GM23248 (cell line): ENCODE measurements at places on chromosomes 12 and 14. TPM values are rescaled to one million over a fixed set of nuclear protein-coding genes. Genes with fewer than 3 reads are reported as not detected.

The TAMALIN gene
- 2.2 and 5.9 TPM in 2 replicates for total RNA-seq

The LRRK2 gene
- total RNA-seq = 7.0 and 17.1 TPM in 2 replicates

The TAS2R20 gene
- 1.8 and 2.5 TPM in 2 replicates for total RNA-seq

The FOXM1 gene
- total RNA-seq = 12.4 and 23.9 TPM in 2 replicates

The BIN2 gene
- not detected in 2 replicates for total RNA-seq

The FMNL3 gene
- 24.0 and 32.9 TPM in 2 replicates for total RNA-seq

The PCBP2 gene
- 143 TPM in 2 replicates for total RNA-seq

The ALG10 gene
- total RNA-seq = 4.3 and 4.4 TPM in 2 replicates

The MYH6 gene
- not detected in 2 replicates for total RNA-seq

The CEBPE gene
- not detected in 2 replicates for total RNA-seq

The ARHGAP9 gene
- 0.11 TPM in 1 of 2 replicates, not detected in the other for total RNA-seq

DNA sequence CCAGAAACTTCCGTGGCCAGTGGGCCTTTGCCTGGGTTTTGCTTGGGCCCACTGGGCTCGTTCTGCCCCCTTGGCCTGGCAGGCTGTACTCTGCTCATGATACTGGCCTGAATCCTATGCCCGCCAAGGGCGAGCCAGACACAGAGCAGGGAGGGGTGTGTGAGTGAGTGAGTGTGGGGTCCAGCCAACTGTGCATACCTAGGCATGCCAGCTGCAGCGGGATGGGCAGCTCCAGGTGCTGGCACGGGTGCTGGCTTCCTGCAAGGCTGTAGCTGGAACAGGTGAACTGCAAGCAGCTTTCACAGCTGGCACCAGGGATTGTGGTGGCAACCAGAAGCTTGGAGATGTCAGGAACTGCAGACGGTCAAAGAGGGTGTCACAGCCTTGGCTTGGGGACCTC lies 1276.4 kb downstream of the SLC16A7 start:
- DNase-seq = no peak

DNA sequence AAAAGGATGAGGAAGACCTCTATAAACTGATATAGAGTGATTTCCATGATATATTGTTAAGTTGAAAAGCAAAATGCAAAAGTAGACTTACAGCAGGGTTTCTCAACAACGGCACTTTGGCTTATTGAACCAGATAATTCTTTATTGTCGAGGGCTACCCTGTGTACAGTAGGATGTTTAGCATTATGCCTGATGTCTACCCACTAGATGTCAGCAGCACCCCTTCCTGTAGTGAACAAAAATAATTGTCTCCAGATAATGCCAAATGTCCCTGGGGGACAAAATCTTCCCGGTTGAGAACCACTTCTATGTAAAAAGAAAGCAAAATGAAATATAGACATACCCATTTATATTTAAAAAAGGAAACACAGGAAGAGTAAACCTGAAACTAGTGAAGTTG lies 32.4 kb downstream of the ABCD2 start:
- DNase-seq = no peak

DNA sequence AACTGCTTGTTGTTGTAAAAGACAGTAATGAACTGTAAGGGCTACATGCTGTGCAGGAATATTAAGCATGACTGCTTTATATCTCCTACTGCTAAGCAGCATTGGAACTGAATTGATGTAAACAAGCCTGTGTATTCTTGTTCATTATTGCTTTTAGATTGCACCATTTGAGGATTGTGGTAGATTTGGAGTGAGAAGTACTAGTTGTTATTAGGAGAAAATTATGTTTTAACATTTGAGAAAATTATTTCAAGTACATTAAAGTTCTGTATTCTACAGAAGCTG lies 212.7 kb downstream of the ERC1 start:
- DNase-seq = no peak

- DNase-seq = no peak
These were observed 198.9 kb downstream of the ZFP36L1 start for GRCh38 chr14:68593806-68594536.

- no peak for DNase-seq
These were observed 242.5 kb downstream of the SEC23A start for GRCh38 chr14:38860530-38860929.

- DNase-seq = no peak
These were observed 94.2 kb upstream of the MYL2 start for GRCh38 chr12:111014547-111014946.

DNA sequence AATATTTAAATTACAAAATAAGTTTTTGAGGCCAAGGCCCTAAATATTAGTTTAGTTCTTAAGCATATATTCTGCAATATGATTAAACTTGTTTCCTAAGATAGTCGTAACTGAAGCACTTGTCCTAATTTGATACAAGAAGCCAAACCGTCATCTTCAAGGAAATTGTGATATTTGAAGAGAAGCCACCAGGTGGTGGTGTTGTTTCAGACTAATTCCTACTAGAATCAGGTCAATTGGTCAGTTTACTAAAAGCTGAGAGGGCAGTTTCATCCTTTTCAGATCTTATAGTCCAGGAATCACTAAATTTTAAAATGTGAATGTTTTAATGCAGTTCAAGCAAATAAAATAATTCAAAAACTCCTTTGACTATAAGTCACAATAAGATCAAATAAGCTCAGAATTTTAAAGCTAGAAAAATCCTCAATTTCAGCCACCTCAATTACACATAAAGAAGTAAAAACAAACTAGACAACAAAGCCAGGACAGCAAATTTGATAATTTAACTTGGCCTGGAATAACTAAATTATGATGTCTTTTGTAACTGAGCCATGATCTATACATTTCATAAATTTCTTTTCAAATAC lies 7.1 kb upstream of the ARL1 start:
- peak; percentile 76 for DNase-seq

DNA sequence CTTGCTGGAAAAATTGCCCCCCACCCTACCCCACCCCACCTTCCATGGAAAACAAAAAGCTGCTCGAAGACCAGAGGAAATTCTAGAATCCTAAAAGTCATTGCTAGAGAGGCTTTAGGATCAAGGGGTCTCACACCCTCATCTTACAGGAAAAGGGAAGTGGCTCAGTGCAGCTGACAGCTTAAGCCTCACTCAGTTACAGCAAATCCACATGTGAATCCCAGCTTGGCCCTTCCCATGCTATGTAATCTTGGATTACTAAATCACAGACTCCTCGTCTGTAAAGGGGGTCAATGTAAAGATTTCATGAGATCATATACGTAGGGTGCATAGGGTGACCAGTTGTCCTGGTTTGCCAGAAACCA lies 25.9 kb downstream of the CMKLR1 start:
- peak; percentile 10 for DNase-seq

- peak; percentile 19 for DNase-seq
These were observed 1.2 kb downstream of the ZNF410 start for GRCh38 chr14:73887694-73888459.

- DNase-seq = no peak
These were observed 9.5 kb upstream of the AJUBA start for GRCh38 chr14:22991852-22992251.

GRCh38 chr12:52581066-52581465 lies 7.4 kb upstream of the KRT74 start:
- DNase-seq = no peak

DNA sequence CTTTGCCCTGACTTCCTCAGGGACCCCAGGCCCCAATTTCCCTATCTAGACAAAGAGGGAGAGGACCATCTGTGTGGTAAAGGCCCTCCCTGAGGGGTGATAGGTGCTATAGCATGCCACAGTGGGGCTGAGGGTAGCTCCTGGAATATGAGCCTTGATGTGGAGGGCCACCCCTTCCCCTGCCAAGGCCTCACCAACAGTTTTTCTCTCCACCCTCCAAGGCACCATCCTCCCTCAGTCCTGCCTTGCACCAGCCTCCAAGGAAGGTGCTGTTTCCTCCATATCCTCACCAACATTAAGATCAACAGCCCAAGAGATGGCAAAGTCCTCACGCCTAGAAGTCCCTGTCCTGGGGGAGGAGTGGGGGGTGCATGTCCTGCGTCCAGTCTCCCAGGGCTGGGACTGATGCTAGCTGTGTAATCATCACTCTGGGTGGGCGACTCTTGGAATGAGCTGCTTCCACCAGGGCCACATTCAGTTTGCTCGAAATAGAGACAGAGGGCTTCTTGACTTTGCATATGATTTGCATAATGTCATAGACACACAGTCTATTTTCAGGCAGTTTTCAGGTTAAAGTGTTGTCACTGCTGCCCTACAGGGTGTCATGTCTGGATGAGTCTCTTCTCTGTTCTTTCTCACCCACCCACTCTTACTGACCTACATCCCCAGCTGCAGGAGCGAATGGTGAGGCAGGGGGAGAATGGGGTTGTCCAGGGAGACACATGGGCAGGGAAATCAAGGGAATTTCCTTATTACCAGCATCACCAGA lies 17.4 kb downstream of the ACVRL1 start:
- DNase-seq = no peak

GRCh38 chr12:50458606-50459005 lies 46.2 kb upstream of the DIP2B start:
- DNase-seq = peak; percentile 34

DNA sequence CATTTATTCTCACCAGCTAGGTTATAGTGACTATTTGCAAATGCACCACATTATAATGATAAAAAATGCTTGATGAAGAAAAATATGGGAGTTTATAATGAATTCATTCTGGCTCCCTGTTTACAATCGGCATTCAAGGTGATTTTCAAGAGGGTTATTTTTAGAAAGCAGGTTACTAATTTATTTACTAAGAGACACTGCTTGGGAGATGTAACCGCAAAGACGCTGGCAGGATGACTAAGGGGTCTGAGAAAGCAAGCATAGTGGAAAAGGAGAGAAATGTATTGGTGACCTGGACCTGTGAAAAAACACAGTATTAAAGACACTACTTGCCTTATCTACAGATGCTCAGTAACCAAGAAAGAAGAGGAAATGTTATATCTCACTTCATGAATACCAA lies 13.3 kb upstream of the PITPNM2 start:
- no peak for DNase-seq

GRCh38 chr14:66365388-66365787 lies 120.8 kb upstream of the CCDC196 start:
- DNase-seq = no peak

DNA sequence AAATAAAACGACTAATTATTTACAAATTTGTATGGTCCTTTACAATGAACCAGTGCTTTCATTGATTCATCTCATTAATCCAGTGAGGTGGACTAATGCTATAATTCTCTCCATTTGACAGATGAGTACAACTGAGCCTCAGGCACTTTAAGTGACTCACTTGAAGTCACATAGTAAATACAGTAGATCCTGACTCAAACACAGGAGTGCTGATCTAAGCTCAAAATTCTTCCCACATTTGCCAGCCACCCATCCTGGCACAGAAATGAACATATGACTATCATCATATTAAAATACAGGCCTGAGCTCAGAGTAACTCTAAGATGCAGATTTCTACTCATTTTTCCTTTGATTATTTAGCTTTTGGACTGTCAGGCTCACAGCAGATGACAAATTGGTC lies 30.6 kb downstream of the SLC16A7 start:
- DNase-seq = peak; percentile 66

GRCh38 chr14:98177551-98177950 lies 1094.4 kb downstream of the BCL11B start:
- no peak for DNase-seq

DNA sequence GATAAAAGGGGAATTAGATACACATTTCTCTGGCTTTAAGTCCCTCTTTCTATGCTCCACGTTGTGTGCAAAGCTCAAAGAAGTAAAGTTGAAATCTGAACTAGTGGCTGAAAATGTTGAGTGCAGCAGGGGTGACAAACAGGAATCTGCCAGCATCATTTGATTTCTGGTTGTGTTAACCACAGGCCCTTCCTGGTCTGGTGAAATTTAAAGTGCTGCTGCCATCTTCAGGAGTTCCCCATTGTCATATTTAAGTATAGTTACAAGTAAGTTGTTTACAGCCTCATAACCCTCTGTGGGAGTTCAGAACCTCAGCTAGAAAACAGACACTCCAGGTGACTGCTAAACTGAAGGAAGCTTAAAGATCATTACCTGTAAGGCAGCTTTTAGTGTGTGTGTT lies 90.9 kb upstream of the CCDC196 start:
- DNase-seq = no peak

DNA sequence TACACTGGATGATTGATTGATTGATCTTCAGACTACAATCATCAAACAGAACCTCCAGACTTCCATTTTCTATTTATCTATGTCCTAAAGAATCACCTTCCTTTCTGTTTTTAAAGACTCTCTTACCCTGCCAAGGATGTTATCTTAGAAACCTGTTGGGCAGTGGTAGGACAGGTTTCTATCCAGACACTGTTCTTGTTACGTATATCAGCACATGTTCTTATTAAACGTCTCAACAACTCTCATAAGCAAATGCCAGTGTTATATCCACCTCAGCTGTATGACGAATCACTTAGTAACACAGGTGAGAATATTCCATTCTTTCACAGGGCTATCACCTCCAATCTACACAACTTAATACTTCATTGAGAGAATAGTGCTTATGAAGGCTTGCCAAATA lies 40.2 kb upstream of the RPL10L start:
- no peak for DNase-seq

DNA sequence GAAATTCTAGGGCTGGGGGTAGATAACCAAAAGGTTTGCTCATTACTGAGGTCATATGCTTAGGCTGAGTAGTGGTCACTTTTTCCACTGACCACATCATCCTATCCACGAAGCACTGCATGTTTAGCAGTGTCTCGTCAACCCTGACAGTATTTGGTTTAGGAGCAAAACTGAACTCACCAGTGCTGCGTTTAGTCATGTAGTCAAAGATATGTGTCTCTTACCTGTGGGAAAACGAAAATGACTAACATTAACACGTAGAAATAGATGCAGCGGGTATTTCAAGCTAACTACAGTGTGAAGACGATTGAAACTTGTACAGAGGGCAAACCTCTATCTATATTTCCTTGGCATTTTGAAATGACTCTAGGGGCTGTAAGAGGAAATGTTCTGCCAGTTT lies 34.6 kb downstream of the MTHFD1 start:
- no peak for DNase-seq

DNA sequence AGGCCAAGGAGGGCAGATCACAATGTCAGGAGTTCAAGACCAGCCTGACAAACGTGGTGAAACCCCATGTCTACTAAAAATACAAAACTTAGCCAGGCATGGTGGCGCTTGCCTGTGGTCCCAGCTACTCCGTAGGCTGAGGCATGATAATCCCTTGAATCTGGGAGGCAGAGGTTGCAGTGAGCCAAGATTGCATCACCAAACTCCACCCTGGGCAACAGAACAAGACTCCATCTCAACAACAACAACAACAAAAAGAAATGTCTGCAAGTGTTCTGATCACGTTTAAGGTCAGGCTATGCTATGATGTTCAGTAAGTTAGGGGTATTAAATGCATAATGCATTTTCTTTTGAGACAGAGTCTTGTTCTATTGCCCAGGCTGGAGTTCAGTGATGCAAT lies 6.7 kb upstream of the PLD4 start:
- DNase-seq = peak; percentile 29

- no peak for DNase-seq
These were observed 211.3 kb upstream of the DIO3 start for GRCh38 chr14:101350021-101350420.
